Astrocyte (in vitro differentiated cells and primary cell): ENCODE measurements at places on chromosomes 2 and 18.

- peaks cover 3% of the 10 kb centered on the region for H3K4me1 ChIP-seq
- DNase-seq = no peak
- peaks cover 2% of the 10 kb centered on the region for H3K27me3 ChIP-seq
- H3K36me3 ChIP-seq = no peaks in the 10 kb centered on the region
- no peak overlapping the region for H3K27ac ChIP-seq
These were observed 298.6 kb downstream of the CYP26B1 start for GRCh38 chr2:71849111-71849510.

GRCh38 chr2:118577202-118577601, 270.2 kb downstream of the EN1 start:
- no peak overlapping the region for H3K4me3 ChIP-seq
- peak; percentile 39 for DNase-seq
- H3K36me3 ChIP-seq = no peaks in the 10 kb centered on the region
- H3K27ac ChIP-seq = no peak overlapping the region
- peaks cover 14% of the 10 kb centered on the region for H3K4me1 ChIP-seq
- H3K27me3 ChIP-seq = no peaks in the 10 kb centered on the region

GRCh38 chr2:660029-660428, 17.2 kb downstream of the TMEM18 start:
- H3K4me3 ChIP-seq = no peak overlapping the region
- no peaks in the 10 kb centered on the region for H3K4me1 ChIP-seq
- peaks cover 6% of the 10 kb centered on the region for H3K27me3 ChIP-seq
- no peaks in the 10 kb centered on the region for H3K36me3 ChIP-seq

DNA sequence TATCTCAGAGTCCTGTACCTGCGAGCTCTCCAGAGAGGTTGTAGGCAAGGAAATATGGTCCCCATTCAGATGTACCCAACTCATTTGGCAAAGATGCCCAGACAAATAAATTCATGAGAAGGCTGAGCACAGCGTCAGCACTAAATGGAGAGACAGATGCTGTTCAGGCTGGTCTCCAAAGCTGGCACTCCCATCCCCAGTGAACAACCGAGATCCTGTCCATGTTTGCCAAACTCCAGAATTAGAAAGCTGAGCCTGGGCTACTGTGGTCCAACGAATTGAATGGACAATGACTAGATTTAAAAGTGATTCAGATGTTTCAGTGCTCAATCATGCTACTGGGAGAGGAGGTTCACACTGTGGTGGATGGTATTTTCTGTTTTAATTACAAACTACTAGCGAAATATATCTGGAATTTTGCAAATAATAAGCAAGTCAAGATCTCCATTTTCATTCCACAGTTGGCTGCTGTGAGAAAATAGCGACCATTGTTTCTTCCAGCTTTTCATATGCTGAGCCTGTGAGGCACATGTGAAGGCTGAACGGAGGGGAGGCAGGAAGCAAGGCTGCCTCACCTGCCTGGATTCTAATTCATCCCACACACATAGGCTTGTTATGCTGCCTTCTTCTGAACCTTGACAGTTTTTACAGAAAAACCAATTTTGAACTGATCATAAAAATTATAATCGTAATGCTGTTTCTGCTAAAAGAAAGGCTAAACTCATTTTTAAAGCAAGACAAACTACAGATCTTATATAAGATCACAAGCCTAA, 22.6 kb upstream of the DAPL1 start:
- H3K27ac ChIP-seq = no peak overlapping the region
- H3K4me3 ChIP-seq = no peak overlapping the region
- DNase-seq = no peak
- no peaks in the 10 kb centered on the region for H3K27me3 ChIP-seq

DNA sequence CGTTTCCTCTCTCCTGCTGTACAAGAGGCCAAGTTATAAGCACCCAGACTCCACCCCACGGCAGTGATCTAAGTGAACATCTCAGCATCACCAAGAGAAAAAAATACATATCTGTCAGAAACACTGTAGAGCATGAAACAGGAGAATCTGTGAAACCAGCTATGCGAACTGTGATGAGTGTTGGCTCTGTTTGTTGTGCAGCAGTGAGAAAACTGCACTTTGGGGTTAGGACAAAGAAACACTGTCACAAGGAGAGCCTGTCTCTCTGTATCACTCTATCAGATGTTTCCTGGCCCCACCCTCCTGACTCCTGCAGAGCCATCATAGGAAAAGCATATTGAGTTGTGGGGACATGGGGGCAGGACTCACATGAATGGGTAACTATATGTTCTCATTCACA, 87.1 kb downstream of the LAMA3 start:
- H3K4me3 ChIP-seq = no peak overlapping the region
- DNase-seq = no peak
- H3K27ac ChIP-seq = no peak overlapping the region
- H3K36me3 ChIP-seq = no peaks in the 10 kb centered on the region
- no peaks in the 10 kb centered on the region for H3K4me1 ChIP-seq
- H3K27me3 ChIP-seq = no peaks in the 10 kb centered on the region

GRCh38 chr2:149858901-149859634, 271.5 kb upstream of the MMADHC start:
- H3K4me3 ChIP-seq = no peak overlapping the region
- no peak overlapping the region for H3K27ac ChIP-seq
- no peaks in the 10 kb centered on the region for H3K36me3 ChIP-seq
- DNase-seq = peak; percentile 41

- H3K4me1 ChIP-seq = no peaks in the 10 kb centered on the region
- no peaks in the 10 kb centered on the region for H3K27me3 ChIP-seq
- H3K27ac ChIP-seq = peak overlapping the region; percentile 8
These were observed 9.1 kb downstream of the RPL31 start for GRCh38 chr2:101011152-101011551.

DNA sequence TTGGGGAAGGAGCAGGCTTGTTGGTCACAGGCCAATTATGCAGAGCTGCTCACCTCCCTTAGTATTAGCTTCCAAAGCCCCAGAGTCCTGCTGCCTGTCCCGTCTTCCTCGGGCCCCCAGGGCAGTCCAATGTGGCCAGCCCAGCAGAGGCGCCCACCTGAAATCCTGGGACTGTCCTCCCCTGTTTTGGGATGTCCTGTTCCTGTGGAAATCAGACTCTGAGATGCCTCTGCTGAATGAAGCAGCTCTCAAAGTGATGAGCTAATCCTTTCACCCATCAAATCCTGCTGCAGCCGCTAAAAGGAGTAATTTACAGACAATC, 105.3 kb downstream of the CABLES1 start:
- no peaks in the 10 kb centered on the region for H3K27me3 ChIP-seq
- no peak overlapping the region for H3K4me3 ChIP-seq
- no peak overlapping the region for H3K27ac ChIP-seq
- no peak for DNase-seq

GRCh38 chr2:208571764-208572131, 165.2 kb downstream of the PTH2R start:
- no peaks in the 10 kb centered on the region for H3K27me3 ChIP-seq
- no peak overlapping the region for H3K4me3 ChIP-seq
- H3K36me3 ChIP-seq = no peaks in the 10 kb centered on the region
- H3K4me1 ChIP-seq = no peaks in the 10 kb centered on the region

DNA sequence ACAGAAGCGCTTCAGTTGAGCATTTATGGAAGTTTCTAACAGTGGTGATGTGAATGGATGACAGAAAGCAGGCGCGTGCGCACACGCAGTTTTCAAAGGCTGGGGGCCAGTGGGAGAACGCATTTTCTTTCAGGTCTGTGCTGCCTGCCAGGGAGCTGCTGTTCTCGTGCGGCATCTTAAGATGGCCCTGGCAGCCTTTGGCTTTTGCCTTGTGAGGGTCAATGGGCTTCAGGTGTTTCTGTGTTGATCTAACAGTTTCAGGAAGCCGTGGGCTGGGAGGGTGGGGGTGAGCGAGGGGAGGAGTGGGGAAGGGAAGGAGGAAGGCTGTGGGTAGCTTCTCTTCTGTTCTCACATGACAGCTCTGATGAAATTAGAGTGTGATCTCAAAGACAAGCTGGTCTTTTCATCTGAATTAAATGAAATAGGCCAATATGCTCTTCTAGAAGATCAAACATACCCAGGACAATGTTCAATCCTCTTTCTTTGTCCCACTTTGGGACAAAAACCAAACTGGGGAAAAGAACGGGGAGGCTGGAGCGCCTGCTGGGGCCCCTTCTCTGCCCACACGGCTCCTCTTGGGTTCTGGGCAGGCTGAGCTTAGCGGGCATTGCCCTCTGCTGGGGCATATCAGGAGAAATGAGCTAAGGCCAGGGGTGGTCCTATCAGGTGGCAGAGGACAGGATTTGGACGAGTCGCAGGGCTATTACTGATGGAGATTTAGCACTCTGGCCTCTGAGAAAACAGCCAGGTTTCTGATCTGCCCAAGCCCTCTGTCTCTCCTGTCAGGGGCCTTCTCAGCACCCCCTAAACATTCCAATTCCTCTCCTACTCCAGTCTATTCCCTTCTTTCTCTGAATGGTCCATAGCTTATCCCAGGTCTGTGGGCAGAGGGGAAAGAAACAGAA, 126.2 kb upstream of the LGALSL start:
- H3K27me3 ChIP-seq = peaks cover 39% of the 10 kb centered on the region
- H3K4me3 ChIP-seq = no peak overlapping the region
- DNase-seq = peak; percentile 24
- H3K4me1 ChIP-seq = peaks cover 10% of the 10 kb centered on the region
- H3K27ac ChIP-seq = no peak overlapping the region

- H3K4me3 ChIP-seq = peak overlapping the region; percentile 15
- peaks cover 27% of the 10 kb centered on the region for H3K4me1 ChIP-seq
- H3K27ac ChIP-seq = peak overlapping the region; percentile 91
- DNase-seq = peak; percentile 26
These were observed 6.8 kb downstream of the RAB12 start for GRCh38 chr18:8616028-8616401.

DNA sequence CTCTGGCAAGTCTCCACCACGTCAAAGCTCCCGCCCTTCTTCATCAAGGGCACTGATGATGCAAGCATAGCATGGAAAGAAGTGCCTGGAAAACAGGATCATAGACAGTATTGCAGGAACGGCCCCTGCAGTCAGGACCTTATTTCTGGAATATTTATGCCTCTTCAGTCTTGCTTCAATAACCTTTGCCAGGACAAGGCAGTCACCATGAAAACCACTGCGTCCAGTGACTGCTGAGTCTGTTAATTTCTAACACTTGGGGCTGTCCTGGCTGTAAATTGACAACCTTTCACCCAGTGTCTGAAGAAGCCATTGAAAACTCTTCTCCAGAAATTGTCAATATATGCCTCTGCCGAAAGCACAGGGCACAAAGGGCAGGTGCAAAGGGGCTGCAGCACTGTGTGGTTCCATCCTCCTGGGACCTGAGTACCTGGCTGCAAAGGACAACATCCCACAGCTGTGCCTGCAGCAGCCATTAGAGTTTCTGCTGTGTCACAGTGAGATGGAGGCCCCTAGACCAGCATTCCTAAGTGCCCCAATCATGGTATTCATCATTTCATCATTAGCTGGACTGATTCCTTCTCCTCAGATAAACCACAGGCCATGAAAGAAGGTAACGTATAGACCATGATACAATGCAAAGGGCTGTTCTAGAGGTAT, 819.6 kb downstream of the RNF144A start:
- no peak overlapping the region for H3K27ac ChIP-seq
- peak; percentile 16 for DNase-seq
- H3K27me3 ChIP-seq = no peaks in the 10 kb centered on the region
- no peaks in the 10 kb centered on the region for H3K36me3 ChIP-seq

DNA sequence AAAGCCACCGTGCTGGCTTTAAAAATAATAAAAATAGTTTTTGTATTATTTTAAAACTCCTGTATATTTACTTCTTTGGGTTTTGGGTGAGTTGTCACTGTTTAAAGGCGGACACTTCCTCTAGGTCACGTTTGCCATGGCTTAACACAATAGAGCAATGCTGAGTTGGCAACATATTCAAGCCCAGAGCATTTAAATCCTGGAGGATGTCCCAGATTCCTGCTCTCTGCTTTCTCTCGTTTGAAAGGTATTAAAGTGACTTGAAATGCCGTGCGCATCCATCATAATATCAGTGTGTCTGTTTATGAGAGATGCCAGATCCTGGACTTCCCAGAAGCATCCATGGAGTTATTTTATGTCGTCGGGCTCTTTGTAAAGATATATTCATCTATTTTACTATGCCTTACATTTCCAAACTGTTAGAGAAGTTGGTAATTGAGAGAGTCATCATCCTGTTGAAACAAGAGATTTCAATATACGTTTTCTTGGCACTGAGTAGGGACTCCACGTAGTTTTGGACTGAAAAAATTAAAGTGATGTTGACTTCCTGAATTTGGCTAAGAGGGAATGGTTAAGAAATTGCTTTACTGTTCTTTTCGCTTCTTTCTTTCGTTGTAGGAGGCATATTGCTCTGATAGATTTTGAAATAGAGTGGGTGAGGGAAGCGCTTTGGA, 150.6 kb downstream of the ZNF236 start:
- no peak overlapping the region for H3K27ac ChIP-seq
- H3K27me3 ChIP-seq = no peaks in the 10 kb centered on the region
- peak; percentile 16 for DNase-seq
- H3K4me1 ChIP-seq = no peaks in the 10 kb centered on the region
- no peak overlapping the region for H3K4me3 ChIP-seq
- peaks cover 3% of the 10 kb centered on the region for H3K36me3 ChIP-seq

DNA sequence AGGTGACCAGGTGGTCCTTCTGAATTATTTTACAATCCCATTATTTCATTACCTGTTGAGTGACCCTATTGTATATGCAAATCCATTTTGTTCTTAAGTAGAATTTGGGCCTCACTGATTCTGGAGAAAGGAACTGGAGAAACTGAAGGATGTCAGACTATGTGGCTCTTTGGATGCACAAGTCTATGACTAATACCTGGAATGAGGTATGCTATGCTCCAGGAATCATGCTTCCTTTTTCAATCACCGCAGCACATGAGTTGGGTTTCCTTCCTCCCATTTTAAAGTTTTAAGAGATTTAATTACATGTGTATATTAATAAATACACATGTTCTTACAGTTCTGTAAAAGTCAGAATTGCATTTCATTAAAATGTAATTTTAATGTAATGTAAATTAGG, 253.9 kb upstream of the VWC2L start:
- no peaks in the 10 kb centered on the region for H3K27me3 ChIP-seq
- H3K36me3 ChIP-seq = no peaks in the 10 kb centered on the region
- no peak overlapping the region for H3K27ac ChIP-seq
- DNase-seq = no peak

GRCh38 chr2:241895712-241896641, 26.4 kb downstream of the RTP5 start:
- H3K4me3 ChIP-seq = no peak overlapping the region
- H3K27me3 ChIP-seq = no peaks in the 10 kb centered on the region
- DNase-seq = no peak
- H3K4me1 ChIP-seq = no peaks in the 10 kb centered on the region
- no peaks in the 10 kb centered on the region for H3K36me3 ChIP-seq

- H3K27me3 ChIP-seq = no peaks in the 10 kb centered on the region
- no peak for DNase-seq
- H3K4me3 ChIP-seq = peak overlapping the region; percentile 82
- peaks cover 33% of the 10 kb centered on the region for H3K36me3 ChIP-seq
- H3K27ac ChIP-seq = peak overlapping the region; percentile 94
- peaks cover 35% of the 10 kb centered on the region for H3K4me1 ChIP-seq
These were observed 3.1 kb downstream of the MLPH start for GRCh38 chr2:237490009-237490711.

- no peak overlapping the region for H3K4me3 ChIP-seq
- H3K4me1 ChIP-seq = no peaks in the 10 kb centered on the region
- no peak for DNase-seq
These were observed 380.5 kb downstream of the DSEL start for GRCh38 chr18:67135981-67136380.

GRCh38 chr2:240236217-240237111, 96.0 kb upstream of the OTOS start:
- no peaks in the 10 kb centered on the region for H3K27me3 ChIP-seq
- no peak overlapping the region for H3K27ac ChIP-seq
- no peaks in the 10 kb centered on the region for H3K36me3 ChIP-seq
- H3K4me3 ChIP-seq = no peak overlapping the region

GRCh38 chr18:7523772-7524171, 43.3 kb upstream of the PTPRM start:
- no peaks in the 10 kb centered on the region for H3K27me3 ChIP-seq
- no peak for DNase-seq
- no peak overlapping the region for H3K4me3 ChIP-seq
- H3K4me1 ChIP-seq = no peaks in the 10 kb centered on the region
- H3K27ac ChIP-seq = no peak overlapping the region
